ENCODE measurements at places on chromosomes 6 and 20.

- DNase-seq, result no peak
Measured at GRCh38 chr6:4352731-4353130, 217.4 kb upstream of the ECI2 start.

DNA sequence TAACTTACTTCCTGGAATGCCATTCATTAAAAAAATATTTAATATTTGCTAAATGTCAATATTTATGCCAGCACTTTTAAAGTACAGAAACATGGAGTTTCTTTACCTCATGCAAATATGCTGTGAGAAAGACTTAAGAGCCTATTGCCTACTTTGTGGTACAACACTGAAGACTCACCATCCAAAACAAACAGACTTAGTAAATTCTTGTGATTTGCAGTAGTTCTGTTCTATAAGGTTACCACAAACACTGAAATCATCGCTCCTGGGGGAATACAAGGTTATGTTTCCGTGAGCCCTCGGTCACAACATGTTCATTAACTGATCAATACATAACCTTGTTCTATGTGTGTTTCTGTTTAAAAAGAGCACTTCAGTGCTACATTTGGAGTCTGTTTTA is 78.3 kb downstream of the ATG5 start:
- no peak for DNase-seq

DNA sequence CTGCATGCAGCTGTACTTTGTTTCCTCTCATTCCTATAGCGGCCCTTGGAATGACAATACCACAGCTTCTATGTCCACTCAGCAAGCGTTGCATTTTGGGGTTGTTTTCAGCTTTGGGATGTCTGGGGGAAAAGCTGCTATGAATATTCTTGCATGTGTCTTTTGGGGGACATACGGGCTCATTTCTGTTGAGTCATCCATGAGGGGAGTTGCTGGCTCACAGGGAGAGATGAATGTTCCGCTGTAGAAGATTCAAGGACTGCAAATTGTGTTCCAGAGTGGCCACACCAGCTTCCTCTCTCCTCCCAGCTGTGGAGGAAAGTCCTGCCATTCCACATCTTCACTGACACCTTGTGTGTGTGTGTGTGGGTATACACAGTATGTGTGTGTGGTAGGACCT is 43.3 kb downstream of the TGM2 start:
- no peak for DNase-seq

DNA sequence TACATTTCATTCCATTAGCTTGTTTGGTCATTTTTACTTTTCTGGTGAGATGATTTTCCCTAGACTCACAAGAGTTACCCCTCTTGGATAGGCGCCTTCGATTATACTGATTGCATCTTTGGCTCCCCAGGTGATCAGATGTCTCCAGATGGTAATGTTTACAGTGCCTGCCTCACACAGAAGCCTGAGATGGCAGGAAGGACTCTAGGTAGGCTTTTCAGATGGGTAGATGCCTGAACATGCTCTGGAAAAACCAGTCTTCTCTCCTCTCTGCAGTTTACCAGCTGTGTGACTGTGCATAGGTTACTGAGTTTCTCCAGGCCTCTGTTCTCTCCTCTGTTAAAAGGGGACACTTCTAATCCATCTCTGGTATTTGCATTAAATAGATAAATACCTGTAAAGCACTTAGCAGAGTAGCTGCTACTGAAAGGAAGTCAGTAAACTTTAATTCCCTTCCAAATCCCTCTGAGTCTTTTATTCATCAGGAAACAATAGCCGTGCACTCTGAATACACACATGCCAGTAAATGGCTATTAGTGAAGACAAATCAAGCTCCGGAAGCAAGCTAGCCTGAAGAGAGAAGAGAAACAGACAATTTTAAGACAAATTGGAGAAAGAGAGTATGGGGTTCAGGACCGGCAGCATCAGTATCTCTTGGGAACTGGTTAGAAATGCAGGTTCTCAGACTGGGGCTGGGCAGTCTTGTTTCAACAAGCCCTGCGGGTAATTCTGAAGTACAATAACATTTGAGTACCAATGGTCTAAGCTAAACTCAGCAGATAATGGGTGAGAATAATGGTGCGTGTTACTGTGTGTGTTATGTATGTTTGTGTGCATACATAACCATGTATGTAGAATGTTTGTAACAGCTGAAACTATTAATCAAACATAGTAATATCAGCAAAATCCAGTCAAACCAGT is 139.4 kb downstream of the UST start:
- DNase-seq, result no peak

GRCh38 chr6:25417046-25417605 is 138.0 kb downstream of the CARMIL1 start:
- DNase-seq, result no peak

GRCh38 chr20:37781626-37782025 is 87.8 kb downstream of the CTNNBL1 start:
- peak; percentile 40 for DNase-seq

DNA sequence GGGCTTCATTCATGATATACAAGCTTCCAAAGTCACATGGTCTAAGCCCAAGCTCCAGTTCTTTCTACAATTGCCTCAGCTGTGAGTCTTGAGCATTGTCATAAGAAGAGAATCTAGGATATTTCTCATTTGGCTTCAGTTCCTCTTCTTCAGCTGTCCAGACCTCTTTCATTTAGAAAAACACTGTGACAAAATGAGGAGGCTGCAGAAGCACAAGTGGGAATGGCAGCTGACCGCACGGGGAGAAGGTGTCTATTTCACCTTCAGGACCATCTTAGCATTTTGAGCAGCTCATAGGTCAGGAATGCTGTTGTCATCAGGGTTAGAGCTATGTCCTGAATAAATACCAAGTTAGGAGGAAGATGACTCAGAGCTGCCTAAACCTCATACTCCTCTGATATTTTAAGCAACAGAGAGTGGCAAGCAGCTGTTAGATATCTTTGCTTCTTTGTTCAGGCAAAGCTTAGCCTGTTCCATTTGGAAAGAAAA is 390.1 kb upstream of the CITED2 start:
- peak; percentile 44 for DNase-seq

GRCh38 chr6:124961777-124962638 is at the start of gene RNF217:
RNF217 (plus strand) TSS chr6:124962437; CDS start chr6:124962545, 108 bp downstream.
- DNase-seq, result peak; percentile 39

DNA sequence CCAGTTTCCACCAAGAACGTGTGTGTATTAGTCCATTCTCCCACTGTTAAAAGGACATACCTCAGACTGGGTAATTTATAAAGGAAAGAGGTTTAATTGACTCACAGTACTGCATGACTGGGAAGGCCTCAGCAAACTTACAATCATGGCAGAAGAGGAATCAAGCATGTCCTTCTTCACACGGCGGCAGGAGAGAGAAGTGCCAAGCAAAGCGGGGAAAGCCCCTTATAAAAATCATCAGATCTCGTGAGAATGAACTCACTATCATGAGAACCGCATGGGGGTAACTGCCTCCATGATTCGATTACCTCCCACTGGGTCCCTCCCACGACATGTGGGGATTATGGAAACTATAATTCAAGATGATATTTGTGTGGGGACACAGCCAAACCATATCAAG is 13.1 kb downstream of the C20orf203 start:
- no peak for DNase-seq

GRCh38 chr20:61434341-61434781 is 182.3 kb downstream of the CDH4 start:
- no peak for DNase-seq

GRCh38 chr6:15464211-15464725 is 198.6 kb downstream of the DTNBP1 start:
- DNase-seq, result peak; percentile 81

DNA sequence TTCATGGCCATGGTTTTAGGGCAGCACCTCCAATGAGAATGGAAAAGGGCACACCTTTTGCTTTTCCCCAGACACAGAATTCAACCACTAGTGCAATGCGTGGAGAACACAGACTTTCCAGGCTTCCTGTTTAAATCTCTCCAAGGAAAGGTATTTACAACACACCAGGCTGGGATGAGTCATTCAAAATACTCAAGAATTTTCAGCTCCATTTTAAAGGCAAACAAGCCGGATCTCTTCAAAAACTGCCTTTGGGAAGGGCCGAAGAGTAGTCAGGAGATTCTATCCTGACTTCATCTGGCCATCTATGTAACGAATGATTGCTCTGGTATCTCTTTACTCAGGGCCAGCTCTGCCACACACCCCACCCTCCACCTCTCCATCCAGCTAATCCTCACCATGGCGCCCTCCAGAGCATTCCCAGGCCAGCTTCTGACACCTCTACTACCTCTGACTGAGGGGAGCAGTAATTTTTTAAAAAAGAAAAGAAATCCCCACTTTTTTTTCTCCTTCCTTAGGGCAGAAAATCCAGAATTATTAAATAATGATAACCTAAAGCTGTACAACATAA is 254.6 kb downstream of the LY86 start:
- no peak for DNase-seq

DNA sequence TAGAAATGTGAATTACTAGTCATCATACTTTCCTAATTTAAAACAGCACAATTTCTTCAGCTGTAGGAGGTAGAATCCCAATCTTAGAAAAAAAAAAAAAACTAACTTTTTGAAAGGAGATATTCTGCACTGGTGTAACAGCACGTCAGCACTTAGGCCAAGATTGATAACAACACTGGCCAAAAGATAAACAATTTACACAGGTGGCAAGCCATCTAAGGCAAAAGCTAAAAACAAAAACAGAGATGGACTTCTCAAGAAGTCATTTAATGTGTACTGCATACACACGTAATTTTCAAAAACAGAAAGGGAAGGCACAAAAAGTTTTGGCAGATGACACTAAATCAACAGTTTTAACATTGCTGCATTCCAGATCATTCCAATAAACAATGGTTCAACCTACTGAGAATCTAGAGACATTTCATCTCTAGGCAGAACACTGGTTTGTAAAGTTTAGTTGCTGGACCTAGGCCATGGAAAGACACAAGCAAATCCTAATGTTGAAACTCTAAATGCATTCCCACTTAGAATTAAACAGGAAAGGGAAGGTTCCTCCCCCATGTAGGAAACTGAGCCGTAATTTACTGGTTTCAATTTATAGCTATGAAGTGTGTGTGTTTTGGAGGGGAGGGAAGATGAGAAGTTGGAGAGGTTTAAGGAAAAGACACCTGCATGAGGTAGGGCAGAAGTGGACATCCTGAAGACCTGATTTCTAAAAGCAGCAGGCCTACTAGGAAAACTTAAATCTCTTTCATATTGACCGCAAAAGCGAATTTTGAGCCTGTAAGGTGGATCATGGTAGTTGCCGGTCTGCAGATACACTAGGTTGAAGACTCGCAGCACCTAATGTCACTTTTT is 1.3 kb downstream of the GCLC start:
- DNase-seq, result no peak

DNA sequence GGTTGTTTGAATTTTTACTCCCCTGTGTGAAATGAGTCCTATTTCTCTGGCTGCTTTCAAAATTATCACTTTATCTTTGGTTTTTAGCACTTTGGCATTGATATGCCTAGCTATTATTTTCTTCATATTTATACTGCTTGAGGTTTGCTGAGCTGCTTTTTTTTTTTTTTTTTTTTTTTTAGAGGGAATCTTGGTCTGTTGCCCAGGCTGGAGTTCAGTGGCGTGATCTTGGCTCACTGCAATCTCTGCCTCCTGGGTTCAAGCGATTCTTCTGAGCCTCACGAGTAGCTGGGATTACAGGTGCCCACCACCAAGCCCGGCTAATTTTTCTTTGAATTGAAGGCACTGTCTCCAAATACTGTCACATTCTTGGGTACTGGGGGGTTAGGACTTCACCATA is 40.6 kb downstream of the STXBP5 start:
- no peak for DNase-seq

GRCh38 chr6:73006146-73006545 is 219.2 kb downstream of the KHDC1L start:
- DNase-seq, result no peak

DNA sequence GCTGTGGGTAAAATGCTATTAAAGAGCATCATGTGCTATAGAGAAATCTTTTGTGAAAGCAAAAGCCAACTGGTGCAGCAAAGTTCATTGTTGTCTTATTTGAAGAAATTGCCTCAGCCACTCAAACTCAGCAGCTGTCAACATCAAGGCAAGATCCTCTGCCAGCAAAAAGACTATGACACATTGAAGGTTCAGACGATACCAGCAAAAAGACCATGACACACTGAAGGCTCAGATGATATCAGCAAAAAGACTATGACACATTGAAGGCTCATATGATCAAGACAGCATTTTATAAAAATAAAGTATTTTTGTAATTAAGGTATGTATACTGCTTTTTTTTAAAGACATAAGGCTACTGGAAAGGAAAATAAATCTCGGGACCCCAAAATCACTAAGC is 118.4 kb upstream of the RUNX2 start:
- DNase-seq, result no peak

All from SK-MEL-5 (cell line).